ENCODE measurements at places on chromosomes 16 and 17.
A peak's percentile ranks its signal among the peaks of the same experiment; 100 is the strongest.

GRCh38 chr16:62974424-62974823 lies 938.2 kb upstream of the CDH8 start:
- no peak for DNase-seq

GRCh38 chr16:65495106-65495505 lies 373.2 kb upstream of the CDH11 start:
- DNase-seq: no peak

DNA sequence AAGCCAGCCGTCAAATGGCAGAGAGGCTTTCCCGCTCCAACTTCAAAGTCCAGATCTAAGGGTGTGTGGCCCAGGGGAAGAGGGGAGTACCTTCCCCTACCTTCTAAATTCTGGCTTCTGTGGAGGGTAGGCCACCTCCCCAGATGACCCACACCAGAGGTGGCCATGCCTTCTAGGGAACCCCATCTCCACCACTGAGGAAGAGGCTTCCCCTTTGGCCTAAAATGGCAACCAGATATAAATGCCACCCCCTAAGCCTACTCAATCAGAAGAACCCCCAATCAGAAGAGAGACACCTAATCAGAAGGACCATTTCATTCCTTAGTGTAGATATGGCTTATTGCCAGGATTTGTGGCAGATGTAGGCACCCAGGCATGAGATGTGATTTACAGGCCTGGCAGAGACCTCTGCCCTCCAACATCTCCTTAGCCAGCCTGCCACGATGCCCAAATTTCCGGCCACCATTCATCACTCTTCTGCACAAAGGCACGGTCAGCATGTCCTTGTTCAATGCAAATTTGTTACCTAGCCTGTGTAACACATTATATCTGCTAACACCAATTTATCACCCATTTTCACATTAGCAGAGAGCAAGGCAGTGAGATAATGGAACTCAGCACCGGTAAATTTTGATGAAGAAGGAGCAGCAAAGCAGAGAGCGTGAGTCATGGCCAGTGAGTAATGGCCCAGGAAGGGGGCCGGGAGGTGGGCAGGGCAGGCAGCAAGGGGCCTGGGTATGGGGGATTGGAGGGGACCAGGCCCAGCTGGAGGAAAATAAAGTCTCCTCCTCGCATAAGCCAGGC lies 1.2 kb upstream of the MGAT5B start:
- DNase-seq: no peak

DNA sequence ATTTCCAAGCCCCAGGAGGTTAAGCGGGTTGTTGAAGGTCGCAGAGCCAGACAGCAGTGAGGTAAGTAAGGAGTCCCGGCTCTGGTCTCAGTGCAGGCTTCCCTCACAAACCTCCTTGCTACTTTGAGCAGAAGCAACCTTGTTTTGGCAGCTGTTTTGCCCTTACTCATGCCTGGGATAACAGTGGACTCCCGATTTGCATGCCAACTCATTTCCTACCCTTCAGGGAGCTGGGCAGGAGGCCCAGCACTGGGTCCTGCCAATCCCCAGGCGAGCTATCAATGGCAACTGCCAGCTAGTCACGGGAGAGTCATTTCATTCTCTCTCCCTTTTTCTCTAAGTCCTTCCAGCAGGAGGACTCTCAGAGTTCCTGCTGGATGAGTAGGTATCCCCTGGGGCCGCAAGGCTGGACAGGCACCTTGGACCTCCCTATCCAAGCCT lies 72.0 kb upstream of the KSR1 start:
- no peak for DNase-seq

- no peak for DNase-seq
Measured at GRCh38 chr17:81277421-81277820, 17.7 kb downstream of the SLC38A10 start.

- peak; percentile 61 for DNase-seq
Measured at GRCh38 chr16:85935974-85936760, 37.2 kb downstream of the IRF8 start.

GRCh38 chr17:28524476-28525424 lies 18.6 kb downstream of the FOXN1 start:
- no peak for DNase-seq

DNA sequence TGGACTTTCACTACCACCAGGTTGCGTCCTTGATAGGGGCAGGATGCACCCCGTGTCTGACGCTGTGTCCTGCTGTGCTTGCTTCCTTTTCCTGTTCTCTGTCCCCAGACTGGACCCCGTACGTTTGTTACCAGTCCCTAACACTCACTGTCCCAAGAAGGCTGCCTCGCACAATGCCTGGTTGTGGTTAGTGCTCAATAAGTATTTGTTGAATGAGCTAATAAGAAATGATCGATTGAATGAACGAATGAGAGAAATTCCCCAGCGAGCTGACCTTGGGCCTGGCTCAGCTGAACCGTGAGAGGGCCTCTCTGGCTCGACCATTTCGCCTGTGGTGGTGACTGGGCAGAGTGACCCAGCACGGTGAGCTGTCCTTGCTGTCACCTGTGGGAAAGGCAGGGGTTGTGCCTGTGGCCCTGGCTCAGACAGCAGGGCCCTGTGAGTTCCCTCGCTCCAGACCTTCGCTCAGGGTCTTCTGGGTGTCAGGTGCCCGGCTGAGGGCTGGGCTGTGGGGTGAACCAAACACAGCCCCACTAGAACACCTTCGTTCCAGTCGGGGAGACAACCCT lies 20.9 kb downstream of the CMIP start:
- no peak for DNase-seq

DNA sequence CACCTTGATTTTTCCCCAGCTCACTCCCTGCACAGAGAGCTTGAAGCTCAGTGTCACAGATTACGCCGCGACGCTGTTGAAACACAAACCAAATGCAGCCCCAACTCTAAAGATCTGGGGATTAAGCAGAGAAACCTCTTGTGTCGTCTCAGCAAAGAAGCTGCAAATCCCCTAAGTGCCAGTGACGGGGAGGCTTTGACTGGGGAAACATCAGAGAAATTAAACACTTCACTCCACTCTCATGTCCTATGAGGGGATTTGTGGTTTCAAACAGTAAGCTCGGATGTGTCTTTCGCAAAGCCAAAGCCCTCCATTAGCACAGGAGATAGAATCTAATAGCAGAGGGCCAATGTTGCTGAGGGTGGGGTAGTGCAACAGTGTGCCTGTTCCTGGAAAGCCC lies 233.7 kb downstream of the HS3ST4 start:
- no peak for DNase-seq

DNA sequence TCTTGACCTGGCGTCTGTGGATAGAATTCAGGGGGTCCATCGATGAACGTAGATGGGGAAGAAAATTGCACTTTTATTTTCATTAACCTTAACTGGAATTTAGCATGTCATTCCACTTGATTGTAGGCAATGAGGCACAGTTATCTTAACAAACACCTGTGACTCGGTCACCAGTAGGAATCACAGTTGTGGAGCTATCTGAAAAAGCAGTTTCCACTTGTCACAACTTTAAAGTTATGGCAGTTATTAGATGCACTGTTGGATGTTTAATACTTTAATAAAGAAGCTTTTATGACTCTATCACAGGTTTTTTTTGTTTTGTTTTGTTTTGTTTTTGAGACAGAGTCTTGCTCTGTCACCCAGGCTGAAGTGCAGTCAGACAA lies 83.7 kb upstream of the LGALS9 start:
- no peak for DNase-seq

DNA sequence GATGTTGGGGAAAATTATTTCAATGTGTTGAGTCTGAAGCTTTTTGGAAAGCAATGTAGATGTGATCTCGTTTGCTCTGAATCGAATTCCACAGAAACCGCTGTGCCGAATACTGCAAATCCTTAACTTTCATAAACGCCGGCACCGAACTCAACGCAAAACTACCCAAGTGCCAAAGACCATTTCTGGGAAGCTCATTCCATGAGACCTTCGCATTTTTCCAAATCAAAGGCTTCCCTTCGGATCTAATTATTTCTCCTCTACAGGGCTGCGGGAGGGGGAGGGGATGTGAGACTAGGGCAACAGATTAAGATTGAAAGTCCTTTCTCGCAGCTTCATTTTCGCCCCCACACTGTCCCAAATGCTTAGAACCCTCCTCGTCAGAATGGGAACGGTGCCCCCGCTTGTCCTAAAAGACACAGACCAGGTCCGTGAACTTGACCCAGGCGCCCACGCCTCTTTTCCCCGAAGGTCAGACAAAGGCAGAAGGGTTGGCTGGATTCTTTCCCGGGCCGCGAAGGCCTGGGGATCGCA lies 4.0 kb downstream of the PRAC1 start:
- no peak for DNase-seq

DNA sequence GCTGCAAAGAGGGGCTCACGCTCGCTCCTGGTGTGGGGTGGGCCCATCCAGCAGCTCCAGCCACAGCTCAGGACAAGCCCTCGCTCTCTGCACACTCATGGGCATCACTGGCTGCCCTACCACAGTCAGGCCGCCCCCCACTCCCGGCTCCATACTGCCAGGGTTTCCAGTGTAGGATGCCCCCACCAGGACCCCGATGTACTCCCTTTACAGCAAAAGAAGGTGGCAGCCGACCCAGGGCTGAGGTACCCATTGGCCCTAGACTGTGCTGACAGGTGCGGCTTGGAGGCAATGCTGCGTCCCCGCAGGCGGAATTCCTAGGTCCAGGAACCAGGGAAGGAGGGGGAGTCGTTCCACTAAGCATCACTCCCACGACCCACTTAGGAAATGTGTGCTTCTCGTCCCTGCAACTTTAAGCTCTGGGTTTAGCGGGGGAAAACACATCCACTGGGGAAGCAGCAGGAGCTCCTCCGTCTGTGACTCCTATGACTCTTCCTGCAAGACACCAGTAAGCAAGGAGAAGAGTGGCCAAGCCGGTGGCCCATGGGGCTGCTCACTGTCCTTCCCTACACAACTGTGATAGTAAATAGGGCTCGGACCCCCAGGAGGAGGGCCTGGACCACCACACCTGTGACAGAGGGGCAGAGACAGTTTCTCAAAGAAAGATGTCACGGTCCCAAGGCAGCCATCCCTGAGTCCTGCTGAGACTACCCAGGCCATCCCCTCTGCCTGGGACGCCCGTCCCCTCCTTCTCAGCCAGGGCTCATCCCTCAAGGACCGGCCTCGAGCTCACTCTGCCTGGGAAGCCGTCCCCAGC lies 13.1 kb downstream of the CORO7 start:
- no peak for DNase-seq

- no peak for DNase-seq
Measured at GRCh38 chr16:81708266-81709015, 70.7 kb upstream of the PLCG2 start.

DNA sequence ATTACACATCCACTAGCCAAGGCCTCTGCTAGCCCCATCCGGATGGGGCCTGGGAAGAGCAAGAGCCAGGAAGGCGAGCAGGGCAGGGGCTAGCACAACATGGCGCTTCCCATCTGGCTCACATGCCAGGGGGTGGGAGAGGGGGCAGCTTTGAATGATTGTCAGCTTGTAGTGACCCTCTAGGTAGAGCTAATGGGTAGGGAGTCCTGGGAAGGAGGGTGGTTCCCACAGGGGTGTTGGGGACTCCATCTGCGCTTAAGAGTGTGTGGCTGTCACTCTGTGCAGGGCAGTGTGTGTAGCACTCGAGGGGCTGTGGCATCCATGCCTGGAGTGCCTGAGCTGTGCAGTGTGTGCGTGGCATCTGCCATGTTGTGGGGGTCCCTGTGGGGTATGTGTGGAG lies 24.5 kb downstream of the ARHGAP23 start:
- no peak for DNase-seq

- DNase-seq: no peak
Measured at GRCh38 chr16:68380676-68381362, 67.5 kb downstream of the SMPD3 start.

GRCh38 chr16:15517743-15518377 lies 83.5 kb downstream of the BMERB1 start:
- no peak for DNase-seq

GRCh38 chr16:23955088-23955487 lies 119.3 kb downstream of the PRKCB start:
- no peak for DNase-seq

GRCh38 chr16:27311448-27311830 lies 2.3 kb upstream of the IL4R start:
- no peak for DNase-seq

GRCh38 chr16:74605746-74606520 lies 981 bp downstream of the GLG1 start:
- no peak for DNase-seq

DNA sequence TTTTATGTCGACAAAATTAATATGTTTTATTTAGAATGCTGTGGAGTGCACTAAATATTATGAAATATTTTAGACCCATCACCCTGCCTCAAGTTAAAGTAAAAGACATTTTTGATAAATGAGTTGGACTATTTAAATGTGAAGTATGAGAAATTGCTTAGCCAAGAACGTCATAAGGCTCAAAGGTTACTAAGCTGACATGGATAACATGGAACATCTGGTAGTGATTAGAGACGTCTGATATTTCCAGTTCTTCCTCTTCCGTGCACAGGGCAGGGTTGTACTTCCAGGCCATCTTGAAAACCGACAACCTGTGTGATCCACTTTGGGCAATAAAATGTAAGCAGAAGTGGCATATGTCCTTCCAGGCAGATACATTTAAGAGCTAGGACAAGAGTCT lies 7.2 kb upstream of the CCL8 start:
- DNase-seq: no peak

GRCh38 chr16:2496223-2497115 lies 17.3 kb upstream of the ATP6V0C start:
- no peak for DNase-seq

DNA sequence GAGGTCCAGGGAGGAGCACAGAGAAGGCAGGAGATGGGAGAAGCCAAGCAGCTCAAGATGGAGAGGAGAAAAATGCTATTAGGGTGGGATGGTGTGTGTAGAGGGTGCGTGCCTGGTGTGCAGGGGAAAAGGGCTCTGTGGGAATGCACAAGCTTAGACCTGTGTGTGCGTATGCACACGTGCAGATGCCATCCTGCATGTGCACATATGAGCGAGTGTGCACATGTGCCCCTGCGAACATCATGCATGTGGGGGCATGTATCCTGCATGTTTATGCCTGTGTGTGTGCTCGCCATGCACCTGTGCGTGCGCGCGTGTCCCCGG lies 438 bp upstream of the KCNJ12 start:
- no peak for DNase-seq

DNA sequence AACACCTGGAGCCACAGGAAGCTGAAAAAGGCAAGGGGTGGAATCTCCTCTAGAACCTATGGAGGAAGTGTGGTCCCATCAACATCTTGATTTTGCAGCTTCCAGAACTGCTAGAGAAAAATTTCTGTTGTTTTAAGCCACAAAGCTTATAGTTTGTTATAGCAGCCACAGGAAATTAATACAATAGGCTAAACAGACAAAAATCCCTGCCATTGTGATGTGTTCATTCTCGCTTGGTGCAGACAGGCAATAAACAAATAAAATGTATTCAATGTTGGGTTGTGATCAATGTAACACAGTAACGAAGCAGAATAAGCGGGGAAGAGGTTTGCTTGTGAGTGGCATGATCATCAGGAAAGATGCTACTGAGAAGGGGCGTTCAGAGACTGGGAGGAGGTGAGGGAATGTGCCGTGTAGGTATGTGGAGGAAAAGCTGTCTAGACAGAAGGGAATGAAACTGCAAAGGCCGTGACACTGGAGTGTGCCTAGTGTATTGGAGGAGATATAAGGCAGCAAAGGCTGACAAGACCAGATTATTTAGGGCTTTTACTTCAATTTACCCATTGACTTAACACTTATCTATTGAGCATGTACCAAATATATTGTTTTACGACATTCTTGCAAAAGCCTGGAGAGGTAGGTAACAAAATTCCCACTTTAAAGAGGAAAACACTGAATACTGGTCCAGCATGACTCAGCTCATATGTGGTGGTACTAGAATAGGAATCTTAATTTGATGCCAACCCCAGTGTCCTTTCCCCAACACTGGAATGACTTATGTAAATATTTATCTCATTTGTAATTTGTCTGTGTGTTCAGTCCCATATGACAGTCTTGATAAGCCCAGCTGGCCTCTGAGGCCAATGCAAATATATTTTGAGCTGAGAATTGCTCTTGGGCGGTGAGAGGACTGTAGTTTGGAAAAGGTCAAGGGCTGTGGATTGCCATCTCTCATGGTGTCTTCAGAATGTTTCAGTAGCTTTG lies 375.9 kb downstream of the CDH13 start:
- DNase-seq: no peak

Data from stimulated activated CD4-positive, alpha-beta T cell treated with anti-CD3 and anti-CD28 coated beads, Interleukin-12 subunit alpha, Interleukin-12 subunit beta, amount 100 ng/mL, for 4 hours (primary cell).